ENCODE measurements at places on chromosomes 1 and 21.

GRCh38 chr1:107670397-107671040, 294.5 kb downstream of the VAV3 start:
- no peak for DNase-seq

GRCh38 chr1:175873290-175873935, 130.0 kb upstream of the TNR start:
- no peak for DNase-seq

DNA sequence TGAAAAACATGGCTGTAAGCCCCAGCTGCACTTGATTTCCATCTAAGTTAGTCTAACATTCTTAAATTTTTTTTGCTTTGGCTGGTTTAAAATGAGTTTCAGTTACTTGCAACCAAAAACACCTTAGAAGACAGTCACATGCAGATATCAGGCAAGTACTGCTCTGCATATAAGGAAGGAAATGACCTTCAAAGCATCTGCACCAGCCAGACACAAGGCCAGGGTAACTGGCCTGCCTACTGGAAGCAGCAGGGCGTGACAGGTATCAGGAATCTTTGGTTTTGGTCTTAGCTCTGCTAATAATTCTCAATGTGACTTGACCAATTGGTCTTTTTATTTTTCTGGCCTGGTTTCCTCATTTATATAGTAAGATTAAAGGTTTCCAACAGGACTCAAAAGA, 33.5 kb downstream of the SCYL3 start:
- no peak for DNase-seq

GRCh38 chr21:43204638-43205037, 35.8 kb downstream of the CRYAA start:
- no peak for DNase-seq

DNA sequence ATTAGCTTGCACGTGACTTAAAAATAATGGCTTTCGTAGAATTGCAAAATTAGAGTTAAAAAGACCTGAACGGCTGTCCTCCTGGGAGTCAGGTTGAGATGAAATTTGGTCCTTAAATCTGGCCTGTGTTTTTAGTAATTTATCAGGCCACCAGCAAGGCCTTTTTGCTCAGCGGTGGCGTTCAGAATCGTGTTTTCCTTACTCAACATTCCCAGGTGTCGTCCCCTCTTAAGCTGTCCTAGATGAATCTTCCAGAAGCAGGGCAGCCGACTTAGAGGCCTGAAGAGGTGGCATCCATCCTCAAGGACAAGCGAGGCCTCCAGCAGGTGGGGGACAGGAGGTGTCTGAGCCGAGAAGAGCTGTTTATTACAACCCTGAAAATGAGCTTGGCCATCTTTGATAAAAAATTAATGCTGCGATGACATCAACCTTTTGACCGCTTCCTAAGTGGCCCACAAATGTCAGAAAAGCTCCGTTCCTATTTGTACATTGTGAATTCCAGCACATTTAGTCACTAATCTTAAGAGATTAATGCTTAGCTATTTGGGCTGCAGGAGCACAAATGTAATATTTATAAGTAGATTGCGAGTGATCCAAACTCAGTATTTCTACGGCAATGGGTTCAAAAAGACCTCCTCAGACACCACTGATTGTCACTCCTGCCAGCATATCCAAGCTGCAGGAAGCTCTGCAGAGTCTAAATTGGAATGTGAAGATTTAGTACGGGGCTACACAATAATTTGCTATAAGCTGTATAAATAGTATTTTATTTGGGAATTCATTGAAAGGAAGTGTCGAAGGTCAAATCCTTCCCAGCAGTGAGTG, 344.1 kb upstream of the VAMP3 start:
- no peak for DNase-seq

DNA sequence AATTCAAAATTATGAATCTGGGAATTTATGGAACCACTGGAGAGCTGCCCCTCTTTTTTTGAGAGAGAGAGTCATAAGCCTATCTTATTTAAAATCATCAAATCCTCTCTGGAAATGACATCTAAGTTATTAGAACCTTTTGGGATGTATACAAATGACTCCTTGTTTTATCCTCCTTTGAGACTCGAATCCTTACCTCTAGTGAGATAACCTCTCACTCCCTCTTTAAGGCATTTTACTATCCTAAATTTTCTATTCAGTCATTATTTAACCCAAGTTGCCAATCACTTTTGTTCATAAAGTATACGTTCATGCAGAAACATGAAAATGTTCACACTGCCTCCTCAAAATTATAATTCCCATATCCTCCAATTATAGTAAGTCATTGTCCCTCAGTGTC, 313.6 kb upstream of the C1orf87 start:
- DNase-seq: no peak

DNA sequence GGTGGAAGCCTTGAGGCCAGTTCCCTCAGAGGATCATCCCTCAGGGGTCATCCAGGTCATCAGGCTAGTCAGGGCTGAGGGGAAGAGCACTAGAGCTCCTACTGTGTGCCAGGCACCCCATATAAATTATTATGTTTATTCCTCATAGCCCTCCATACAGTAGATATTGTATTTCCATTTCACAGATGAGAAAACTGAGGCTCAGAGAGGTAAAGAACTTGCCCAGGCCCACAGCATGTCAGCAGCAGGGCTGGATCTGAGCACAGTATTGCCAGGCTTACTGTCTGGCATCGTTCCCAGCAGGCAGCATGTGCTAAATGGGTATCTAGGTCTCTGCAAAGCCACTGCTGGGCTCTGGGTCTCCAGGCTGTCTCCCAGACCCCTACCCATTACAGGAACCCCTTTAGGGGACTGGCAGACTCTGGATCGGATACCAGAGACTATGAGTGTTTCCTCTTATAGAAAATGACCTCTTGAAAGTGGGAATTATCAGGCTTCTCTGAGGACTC, 153.3 kb downstream of the PTPRU start:
- DNase-seq: no peak

- no peak for DNase-seq
These were observed at the start of gene NLRP3 for GRCh38 chr1:247415423-247416361. Gene NLRP3, plus strand, starts transcription at chr1:247416173. Its CDS starts 2,628 bp downstream, at chr1:247418801.

DNA sequence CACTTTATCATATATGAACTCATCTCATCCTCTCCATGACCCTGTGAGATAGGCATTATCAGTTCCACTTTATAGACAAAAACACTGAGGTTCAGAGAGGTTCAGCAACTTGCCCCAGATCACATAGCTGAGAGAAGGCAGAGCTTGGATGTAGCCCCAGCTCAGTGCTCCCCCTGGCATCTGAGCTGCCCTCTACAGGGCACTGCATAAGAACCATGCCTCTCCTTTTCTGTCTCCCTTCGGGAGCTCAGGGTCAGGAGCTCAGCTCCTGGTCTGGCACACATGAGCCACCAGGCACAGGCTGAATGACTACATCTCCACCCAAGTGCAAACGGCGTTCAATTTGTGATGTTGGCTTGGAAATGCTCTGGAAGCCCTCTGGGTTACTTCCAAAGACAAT, 16.9 kb downstream of the RAB7B start:
- no peak for DNase-seq

GRCh38 chr1:184905601-184906322, 68.5 kb downstream of the NIBAN1 start:
- no peak for DNase-seq

DNA sequence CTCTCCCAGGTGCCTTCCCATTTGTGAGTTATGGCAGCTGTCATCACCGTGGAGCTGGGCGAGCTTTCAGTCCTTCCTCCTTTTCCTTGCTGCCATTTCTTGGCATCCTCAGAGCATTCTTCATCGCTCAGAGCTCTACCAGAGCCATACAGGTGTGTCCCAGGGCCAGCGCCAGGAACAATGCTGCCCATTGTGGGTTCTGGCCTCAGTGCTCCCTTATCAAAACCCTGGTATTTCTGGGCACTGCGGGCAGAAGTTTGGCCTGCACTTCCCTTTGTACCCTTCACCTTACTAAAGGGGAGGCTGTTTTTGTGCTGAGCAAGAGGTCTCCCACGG, 28.5 kb downstream of the RASSF5 start:
- DNase-seq: no peak

DNA sequence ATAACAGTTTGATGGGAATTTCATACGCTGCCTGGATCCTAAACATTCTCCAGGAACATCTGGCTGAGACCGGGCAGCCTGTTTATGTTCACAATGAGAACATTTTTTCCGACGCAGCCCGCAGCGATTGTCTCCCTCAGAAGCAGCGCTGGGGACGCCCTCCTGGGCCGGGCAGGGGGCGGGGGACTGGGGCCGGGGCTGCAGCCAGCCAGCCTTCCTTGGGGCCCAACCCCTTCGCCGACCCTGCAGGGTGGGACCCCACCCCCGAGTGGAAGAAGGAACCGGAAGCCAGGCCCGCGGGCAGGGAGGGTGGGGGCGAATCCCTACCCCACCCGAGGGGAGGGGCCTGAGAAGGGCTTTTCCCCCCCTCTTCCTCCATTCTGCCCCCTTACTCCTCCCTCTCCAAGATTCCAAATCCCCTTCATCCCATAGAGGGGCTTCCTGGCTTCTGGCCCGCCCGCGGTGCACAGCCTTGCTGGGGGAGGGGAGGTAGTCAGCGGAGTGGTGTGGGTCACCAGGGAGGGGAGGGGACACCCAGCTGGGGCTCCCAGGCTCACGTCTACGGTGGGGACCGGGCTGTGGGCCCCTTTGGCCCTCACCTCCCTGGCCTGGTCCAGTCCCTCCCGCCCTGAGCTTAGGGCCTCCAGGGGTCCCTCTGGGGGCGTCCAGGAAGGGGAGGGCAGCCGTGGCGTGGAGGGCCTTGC, 60.6 kb downstream of the WNT9A start:
- no peak for DNase-seq

GRCh38 chr21:26374817-26375216, 198.3 kb downstream of the CYYR1 start:
- no peak for DNase-seq

DNA sequence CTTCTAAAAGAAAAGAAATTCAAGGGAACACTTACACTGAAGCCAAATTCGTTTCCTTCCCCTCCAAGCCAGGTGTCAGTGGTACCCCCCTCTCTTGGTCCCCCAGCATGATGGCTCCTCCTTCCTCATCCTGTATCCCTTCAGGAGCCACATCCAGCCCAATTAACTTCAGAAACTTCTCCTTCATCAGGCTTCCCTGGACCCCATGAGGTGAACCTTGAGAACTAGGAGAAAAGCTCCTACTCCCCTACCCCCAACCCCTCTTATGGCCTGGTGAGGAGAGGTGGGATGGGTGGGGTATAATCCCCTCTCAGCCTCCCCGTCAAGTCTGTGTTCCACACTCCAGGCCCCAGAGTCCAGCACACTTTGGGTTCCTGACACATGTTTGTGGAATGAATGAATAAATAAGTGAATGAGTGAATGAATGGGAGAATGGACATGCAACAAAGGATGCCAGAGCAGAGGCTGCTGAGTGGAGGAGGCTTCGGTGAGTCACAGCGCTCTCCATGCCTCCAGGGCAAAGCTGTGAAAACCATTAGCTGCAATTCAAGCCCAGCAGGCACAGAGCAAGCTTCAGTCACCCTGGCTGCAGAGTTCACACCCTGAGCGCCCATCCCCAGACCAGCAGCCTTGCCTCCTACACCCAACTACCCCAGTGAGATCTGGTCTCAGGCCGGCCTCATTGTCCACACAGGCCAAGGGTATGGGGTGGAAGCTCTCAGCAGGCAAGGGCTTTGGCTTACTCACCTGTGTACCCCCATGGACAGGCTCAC, 43.8 kb downstream of the BATF3 start:
- no peak for DNase-seq

GRCh38 chr1:193141804-193142203, 20.0 kb downstream of the CDC73 start:
- DNase-seq: no peak

GRCh38 chr1:58926152-58926551, 142.3 kb upstream of the JUN start:
- no peak for DNase-seq

DNA sequence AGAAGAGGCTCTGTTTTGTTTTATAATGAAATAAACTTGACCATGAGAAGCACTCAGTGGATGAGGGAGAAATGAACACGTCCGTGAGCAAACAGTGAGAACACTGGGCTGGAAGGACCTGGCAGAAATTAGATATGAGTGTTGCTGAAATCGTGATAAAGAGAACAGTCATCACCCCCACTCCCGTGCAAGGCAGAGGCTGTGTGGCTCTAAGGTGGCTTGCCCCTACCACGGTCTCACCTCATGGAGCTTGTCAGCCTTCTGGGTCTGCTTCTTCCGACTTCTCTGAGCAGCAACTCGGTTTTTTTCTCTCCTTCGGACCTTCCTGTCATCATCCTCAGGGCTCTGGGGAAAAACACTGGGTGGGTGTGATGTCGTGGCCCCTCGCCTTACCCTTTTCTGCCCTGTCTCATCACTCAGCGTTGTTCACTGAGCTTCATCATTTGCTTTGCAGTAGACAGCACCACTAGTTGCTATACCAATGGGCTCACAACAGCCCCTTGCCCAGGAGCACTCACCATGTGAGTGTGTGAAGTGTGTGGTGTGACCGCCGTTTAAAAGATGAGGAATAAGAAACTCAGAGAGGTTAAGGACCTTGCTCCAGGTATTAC, 2.8 kb downstream of the BATF3 start:
- no peak for DNase-seq

GRCh38 chr21:29256126-29256910, 42.4 kb upstream of the BACH1 start:
- DNase-seq: no peak

DNA sequence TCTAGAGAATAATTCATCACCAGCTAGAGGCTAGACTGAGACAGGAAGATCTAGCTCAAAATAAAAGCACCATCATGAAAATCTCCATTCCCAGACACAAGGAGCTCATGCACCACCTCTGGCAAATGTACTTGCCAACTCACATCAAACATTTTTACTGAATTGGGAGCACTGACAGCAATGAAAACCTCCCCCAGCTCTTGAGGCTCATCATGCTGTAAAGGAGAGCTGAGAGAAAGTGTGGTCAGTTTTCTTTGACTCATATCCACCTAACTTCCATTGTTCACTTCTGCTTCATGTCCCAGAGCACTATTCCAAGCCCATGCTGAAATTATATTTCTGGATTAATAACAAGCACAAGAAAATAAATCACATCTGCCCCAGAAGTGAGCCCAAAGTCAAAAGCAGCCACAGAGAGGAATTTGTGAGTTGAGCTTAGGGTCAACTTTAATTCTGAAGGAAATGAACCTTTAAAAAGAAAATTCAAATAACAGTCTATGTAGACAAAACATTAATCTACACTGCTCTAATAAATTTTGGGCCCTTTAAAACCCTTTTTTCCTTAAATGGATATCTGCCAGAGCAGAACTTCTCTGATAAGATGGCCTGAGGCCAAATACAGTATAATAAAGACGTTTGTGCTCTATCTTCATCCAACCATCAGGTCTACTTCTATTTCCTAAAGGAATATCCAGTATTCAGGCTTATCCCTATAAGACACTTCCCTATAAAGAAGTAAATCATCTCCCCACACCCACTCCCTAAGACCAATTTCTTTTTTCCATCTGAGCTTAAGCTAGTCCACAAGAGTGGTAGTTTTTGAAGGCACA, 85.9 kb upstream of the ADAM30 start:
- DNase-seq: no peak

GRCh38 chr1:164785841-164786534, 227.0 kb downstream of the PBX1 start:
- no peak for DNase-seq
